AG20443 (cell line): ENCODE measurements at places on chromosomes 2 and 18.

DNA sequence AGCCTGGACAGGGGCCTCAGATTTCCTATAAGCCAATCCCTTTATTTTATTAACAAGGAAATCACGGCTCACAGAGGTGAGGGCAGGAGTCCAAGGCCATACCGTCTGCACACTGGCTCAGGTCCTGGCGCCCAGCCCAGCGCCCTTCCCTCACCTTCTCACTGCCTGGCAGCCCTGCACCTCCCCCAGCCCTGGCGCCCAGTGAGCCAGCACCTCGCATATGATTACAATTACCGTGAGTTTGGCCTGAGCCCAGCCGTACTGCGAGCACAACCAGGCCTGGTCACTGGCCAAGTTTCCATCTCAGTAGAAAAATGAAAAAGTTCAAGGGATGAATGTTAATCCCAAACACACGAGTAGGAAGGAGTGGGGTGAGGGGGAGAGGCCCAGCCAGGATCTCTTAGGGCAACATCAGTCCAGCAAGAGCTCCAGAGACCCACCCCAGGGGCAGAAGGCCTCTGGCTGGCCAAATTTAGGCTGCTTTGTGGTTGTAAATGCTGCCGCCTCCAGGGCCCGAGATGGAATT lies 68.4 kb downstream of the MCFD2 start:
- DNase-seq, result peak; percentile 87

DNA sequence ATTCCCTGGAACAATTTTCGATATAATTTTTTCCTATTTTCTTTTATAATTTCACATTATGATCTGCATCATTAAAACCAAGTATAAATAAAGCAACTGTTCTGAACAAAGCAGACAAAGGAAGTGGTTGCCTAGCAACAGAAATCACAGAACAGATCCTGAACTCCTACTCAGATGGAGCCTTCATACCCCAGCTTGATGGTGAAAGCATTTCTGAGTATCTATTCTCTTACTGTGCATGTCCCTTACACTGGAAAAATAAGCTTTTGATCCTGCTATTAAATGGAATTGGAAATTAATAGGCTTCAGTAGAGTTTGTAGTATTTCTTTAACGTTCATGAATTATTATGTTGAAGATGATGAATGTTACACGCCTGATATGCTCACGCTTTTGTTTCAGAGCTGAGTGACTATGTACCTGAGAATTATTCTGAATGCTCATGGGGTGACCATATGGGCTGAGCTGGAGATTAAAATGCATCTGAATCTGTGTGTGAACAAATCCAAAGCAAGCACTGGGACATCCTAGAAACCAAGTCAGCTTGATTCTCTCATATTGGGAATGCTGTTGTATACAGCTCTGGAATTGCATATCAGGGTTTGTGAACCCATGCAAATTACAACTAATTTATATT lies 254.0 kb downstream of the KCNJ3 start:
- no peak for DNase-seq

- DNase-seq, result peak; percentile 69
Measured at GRCh38 chr2:1625281-1626001, 118.9 kb downstream of the PXDN start.

DNA sequence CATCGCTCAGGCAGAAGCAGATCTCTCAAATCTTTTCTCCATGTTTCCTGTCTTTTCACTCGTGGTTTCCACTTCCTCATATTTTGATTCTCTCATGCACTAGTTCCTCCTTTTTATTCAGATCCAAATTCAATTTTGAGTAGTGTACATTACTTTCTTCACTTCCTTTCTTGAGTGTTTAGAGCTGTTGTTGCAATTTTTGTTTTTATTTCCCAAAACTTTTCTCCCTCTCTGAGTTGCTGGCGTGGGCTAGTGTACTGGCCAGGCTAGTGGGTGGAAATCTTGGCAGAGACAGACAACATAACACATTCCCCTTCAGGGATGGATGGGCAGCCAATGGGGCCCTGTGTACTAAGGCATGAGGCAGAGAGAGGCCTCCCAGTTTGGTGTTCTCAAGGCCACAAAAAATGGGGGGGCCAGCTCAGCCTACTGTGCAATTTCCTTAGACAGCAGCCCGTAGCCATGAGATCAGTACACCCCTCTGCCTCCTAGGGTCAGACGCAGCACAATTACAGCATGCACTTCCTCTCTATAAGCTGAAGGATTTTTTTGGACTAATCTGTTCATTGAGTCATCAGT lies 145.1 kb upstream of the PID1 start:
- peak; percentile 61 for DNase-seq

- no peak for DNase-seq
Measured at GRCh38 chr18:25435149-25435782, 83.3 kb upstream of the ZNF521 start.

DNA sequence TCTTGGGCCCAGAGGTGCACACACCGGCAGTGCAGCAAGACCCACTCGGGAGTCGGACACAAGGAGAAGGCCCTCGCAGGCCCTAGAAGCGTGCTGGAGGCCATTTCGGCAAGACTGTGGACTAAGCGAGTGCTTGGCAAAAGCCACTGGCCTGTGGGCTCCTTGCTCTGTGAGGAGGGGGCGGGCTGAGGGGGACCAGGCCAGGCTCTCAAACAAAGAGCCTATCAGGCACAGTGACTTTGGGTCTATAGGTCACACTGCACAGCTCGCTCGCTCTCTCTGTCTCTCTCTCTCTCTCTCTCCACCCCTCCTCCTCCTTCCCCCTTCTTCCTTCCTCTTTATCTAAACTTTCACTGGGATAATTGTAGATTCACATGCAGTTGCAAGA lies 23.6 kb upstream of the ZCCHC2 start:
- no peak for DNase-seq

GRCh38 chr2:37156071-37156856 lies 516 bp downstream of the EIF2AK2 start:
- DNase-seq, result peak; percentile 72

DNA sequence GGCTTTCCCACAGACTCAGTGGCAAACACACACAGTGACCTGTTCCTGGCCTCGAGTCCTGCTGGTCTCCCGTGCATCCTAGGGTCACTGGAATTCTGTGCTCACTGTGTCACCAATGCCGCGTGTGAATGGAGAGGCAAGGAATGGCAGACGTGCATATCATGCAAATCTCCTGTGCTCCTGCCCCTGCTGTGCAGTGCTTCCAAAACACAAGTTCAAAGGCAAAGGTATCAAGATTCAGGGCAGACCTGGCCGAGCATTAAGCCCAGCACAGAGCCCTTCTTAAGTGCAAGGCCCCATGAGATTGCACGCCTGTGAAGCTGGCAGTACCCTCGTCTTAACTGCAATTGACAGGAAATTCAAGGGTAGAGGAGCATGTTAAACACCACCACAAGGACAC lies 129.1 kb downstream of the NDUFA10 start:
- no peak for DNase-seq

GRCh38 chr18:72674710-72675109 lies 130.6 kb upstream of the CBLN2 start:
- peak; percentile 8 for DNase-seq

DNA sequence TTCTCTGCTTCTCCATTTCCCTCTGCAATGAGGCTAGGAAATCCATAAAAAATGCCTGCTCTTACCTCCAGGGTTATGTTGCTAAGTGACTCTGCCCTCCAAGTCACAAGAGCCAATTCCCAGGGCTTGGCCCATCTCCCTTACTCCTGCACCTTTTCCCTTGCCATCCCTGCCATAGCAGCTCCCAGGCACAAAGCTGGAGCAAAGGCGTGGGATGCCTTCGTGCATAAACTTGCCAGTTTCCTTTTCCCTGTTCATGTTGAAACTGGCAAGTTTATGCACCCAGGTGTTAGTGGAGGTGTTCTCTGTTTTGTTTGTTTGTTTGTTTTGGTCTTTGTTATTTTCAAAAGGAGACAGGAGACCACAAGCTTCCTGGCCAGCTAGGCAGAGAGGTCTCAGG lies 195.1 kb downstream of the ACKR3 start:
- DNase-seq, result no peak

DNA sequence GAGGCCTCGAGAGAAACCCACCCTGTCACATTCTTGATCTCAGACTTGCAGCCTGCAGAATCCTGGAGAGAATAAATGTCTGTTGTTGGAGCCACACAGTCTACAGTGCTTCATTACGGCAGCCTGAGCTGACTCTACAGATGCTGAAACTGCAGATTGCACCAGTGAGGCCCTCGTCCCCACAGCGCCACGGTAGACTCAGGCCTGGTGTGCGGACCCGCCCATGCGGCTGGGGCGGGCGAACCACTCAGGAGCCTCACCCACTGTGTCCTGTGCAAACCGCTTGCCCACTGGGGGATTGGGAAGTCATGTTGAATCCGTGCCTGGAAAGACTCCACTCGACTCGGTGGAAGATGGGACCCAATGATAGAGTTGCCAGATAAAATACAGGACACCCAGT lies 125.2 kb upstream of the COPS8 start:
- DNase-seq, result no peak

DNA sequence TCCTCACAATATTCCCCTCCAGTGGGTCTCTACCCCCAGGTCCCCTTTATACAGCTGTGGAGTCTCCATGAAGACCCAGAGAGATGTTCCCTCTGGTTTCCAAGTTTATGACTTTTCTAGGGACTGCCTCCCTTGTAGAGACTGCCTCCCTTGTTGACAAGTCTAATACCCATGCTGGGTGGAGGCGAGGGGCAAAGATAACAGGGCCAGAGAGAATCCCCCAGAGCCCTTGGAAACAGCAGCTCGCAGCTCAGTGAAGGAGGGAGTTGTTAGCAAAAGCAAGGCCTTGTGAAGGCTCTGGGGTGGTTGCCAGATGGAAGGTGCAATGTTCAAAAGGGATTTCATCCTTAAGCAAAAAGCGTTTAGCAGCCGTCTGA lies 75.0 kb upstream of the GATA6 start:
- DNase-seq, result no peak

DNA sequence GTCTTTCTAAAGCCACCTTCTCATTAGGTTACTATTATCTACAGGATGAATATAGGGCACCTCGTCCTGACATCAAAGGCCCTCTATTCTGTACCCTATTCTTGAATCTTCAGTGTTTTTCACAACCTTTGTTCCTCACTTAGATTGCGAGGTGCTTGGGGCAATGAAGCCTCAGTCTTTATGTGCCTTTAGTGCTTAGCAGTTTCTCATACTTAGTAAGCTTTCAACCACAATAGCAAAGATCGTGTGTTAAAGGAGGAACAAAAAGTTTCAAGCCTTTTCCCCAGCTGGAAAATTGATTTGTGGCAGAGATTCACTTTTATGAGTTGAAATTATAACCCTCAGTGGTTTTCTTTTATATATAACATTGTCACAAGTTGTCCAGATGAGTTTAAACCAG lies 226.9 kb downstream of the MYO3B start:
- no peak for DNase-seq

DNA sequence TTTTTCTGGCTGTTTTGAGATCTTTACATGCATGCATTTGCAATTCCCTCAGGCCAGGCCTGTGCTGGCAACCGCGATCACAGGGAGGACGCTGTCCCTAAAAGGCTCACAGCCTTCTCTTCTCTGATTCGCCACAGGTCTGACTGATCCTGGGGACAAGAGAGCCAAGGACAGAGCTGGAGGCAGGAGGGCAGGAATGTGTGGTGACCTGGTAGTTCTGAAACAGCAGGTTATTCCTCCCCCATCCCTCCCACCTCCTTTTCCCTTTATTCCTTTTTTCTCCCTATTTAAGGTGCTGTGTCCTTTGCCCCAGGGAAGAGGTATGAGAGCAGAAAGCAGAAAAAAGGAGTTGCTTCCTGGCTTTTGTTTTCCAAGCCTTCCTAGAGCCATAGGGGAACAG lies 21.9 kb downstream of the TMEM177 start:
- DNase-seq, result no peak
